ENCODE measurements at places on chromosomes 2 and 18.

DNA sequence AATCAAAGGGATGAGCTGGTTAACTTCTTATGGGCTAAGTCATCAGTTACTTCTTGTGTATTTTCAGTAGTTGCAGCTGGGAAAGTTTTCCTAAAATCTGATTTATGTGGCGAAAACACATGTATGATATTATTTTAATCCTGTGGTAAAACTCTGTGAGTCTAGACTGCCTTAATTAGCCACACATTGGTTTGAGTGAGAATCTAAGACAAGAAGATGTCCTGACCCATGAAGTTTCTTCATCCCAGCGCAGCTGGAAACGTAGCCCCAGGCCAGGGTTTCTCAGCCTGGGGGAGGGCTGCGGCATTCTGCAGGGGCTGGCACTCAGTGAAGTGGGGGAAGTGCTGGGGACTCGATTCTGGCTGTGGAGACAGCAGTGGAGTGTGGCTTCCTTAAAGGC, 44.7 kb upstream of the INHBB start:
- DNase-seq = no peak

- DNase-seq = no peak
Measured at GRCh38 chr2:129619471-129619870, 360.0 kb upstream of the RAB6C start.

DNA sequence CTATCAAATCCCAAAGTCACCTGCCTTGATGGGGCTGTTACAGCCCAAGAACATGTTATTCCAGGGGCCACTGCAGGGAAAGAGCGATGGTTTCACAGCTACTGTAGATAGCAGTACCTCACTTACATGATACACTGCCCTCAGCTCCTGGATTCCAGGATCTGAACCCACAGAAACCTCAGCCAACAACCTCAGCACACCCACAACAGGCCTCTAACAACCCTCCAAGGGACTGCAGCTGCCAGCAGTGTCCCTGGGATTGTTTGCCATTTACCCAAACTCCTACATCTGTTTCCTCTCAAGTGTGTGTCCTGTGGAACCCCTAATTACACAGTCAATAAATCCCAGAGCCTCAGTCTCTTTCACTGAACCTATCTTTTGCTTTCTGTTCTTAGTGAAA, 28.2 kb downstream of the OSBPL1A start:
- peak; percentile 17 for DNase-seq

- no peak for DNase-seq
Measured at GRCh38 chr2:16900405-16901025, 234.9 kb upstream of the CYRIA start.

DNA sequence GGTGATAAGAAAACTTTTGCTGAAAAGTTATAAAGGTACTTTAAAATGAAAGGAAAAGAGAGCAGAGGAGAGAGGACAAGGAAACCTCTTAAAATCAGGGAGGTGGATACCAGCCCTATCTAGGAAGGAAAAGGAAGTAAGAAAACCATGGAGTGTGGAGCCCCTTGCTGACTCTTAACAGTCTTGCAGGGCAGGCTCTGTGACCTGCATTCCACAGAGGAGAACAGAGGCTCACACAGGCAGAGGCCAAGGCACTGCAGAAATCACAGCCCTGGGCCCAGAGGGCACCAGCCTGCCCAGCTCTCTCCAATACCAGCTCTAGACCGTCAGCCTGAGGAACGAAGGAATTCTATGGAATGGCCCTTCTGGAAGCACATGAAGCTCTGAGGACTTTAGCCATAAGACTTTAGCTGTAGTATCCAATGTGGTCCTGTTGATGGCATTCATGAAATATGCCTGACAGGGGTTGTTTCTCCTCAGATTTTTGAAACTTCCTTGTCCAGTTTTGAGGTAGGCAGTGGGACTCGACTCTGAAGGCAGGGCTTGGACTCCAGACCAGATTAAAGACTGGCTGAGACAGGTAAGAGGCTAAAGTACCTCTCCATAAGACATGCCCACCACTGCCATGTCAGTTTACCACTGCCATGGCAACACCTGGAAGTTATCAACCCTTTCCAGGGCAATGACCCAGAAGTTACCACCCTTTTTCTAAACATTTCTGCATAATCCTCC, 216.3 kb downstream of the ANAPC1 start:
- DNase-seq = peak; percentile 86

GRCh38 chr2:215994911-215995310, 18.4 kb downstream of the MREG start:
- DNase-seq = peak; percentile 29

GRCh38 chr18:11761553-11761952, 72.5 kb downstream of the GNAL start:
- DNase-seq = no peak

GRCh38 chr2:128038411-128038810, 10.6 kb upstream of the SAP130 start:
- no peak for DNase-seq

DNA sequence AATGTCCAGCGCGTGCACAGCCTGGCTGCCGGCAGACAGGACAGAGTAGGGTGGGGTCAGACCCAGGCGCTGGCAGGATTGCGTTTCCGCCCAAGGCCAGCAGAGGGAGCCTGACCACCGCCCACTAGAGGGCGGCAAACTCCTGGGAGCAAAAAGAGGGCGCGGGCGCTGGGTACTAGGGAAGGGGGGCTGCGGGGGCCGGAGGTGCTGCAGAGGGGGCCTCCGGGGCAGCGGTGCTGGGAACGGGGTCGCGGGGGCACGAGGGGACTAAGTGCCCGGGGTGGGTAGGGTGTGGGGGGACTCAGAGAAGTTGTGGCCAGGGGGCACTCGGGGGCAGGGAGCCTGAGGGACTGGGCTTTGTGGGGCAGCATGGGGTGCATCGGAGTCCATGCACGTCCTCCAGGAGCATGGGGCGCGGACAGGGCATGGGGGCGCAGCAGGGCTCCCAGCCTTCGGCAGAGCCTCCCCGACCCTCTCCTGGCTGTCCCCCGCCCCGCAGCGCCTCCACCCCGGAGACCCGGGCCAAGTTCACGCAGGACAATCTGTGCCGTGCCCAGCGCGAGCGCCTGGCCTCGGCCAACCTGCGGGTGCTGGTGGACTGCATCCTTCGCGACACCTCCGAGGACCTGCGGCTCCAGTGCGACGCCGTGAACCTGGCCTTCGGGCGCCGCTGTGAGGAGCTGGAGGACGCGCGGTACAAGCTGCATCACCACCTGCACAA, 3.2 kb downstream of the TEKT4 start:
- DNase-seq = peak; percentile 40

- DNase-seq = no peak
Measured at GRCh38 chr2:153935511-153935910, 63.8 kb downstream of the GALNT13 start.

DNA sequence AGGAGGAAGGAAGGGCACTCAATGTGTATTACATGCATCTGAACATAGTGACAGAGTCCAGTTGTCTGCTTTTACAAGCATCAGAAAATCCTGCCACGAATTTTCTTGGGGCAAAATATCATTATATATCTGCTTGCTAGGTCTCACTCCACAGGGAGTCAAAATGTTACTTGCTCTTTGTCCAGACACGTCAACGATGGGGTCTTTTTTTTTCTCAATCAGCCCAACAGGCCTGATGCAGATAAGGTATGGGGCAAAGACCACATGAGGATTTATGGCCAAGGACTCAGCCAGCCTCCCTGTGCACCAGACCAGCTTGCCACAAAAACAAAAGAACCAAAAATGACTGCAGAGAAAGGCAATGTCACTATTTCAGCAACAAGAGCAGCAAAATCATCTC, 323.4 kb upstream of the PKDCC start:
- DNase-seq = no peak

DNA sequence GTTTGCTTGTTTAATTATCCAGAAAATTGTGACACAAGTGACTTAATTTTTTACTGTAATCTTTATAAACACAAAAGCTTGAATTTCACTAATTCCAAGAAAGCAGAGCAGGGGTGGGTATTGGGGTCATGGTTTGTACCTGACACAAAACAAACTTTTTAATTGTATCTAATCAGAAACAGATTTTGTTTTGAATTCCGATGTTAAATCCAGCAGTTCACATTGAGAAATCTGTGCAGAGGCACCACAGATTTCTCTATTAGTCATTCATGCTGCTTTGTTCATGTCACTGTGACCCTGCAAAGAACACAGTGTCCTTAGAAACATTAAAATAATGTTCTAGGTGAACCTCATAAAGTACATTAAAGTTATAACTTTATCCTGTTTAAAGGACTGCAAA, 443.4 kb downstream of the NYAP2 start:
- DNase-seq = peak; percentile 48

All from EH (cell line).